ENCODE measurements at places on chromosomes 5 and 9.

- DNase-seq = peak; percentile 29
These were observed 344.2 kb downstream of the SPATA31D1 start for GRCh38 chr9:82332774-82333152.

- DNase-seq = no peak
These were observed 12.1 kb downstream of the PDCL start for GRCh38 chr9:122816163-122816867.

DNA sequence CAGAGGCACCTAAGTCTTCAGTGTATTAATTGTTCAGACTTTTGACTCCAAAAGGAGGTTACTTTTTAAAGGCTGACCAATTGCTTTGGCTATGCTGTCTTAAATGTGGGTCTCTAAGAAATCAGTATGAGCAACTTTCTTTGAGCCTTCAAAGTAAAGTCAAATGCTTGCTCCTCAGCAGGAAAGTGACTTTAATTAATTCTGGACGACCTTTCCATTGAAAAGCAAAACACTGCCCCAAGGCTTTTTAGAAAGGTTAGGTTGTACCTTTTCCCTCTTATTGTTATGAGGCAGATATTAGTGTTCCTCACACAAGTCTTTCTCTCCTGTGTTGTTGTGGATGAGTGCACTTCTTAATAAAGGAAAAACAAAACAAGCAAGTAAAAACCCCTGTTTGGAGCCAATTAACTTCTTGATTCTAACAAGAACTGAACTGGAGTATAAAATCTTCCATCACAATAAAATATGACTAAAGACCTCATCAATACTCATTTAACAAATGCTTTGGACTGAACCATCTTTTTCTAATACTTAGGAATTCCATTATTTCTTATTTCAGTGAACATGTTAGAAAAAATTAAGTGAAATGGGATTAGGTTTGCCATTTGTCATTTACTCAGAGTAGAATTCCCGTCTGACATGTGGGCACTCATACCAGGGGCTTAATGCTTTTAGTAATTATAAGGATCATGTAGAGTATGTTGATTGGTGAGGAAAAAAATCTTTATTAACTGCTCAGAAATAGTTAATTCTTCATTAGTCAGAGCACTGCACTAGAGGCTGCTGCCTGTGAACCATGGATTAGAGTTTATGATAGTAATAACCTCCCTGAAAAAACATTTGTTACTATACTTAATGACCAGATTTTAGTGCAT is 159.1 kb upstream of the ZNF608 start:
- DNase-seq = no peak

DNA sequence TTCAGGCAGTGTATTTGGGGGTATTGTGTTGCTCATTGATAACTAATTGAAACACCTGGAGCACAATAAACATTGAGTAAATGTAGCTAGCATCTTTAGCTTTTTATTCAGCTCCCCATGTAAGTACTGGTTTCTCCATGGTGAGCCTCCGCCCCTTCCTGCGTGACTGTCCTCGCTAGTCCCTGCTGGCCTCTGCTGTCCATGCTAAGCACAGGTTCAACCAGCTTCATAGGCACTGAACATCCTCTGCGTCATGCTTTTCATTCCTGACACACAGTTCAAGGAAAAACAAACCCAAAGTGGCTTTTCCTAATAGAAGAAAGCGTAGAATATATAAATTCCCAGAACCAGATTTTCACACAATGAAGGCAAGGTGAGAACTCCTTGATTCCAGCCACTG is 27.3 kb upstream of the DAP start:
- no peak for DNase-seq

DNA sequence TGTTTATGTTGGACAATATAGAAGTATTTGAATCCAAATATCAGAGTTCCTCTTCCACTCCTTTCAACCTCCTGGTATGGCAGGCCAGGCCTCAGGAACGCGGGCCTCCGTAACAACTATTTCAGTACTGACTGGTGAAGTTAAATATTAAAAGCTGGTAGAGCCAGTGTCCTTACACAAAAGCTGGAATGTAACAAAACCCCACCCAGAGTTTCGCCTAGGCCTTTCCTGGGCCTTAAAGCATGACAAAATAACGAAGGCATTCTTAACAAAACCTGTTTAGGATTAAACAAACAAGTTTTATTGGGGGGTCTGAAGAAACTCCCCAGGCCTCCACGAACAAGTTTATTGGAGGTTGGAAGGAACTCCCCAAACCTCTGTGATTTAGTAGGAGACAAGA is 61.6 kb upstream of the GNE start:
- no peak for DNase-seq

DNA sequence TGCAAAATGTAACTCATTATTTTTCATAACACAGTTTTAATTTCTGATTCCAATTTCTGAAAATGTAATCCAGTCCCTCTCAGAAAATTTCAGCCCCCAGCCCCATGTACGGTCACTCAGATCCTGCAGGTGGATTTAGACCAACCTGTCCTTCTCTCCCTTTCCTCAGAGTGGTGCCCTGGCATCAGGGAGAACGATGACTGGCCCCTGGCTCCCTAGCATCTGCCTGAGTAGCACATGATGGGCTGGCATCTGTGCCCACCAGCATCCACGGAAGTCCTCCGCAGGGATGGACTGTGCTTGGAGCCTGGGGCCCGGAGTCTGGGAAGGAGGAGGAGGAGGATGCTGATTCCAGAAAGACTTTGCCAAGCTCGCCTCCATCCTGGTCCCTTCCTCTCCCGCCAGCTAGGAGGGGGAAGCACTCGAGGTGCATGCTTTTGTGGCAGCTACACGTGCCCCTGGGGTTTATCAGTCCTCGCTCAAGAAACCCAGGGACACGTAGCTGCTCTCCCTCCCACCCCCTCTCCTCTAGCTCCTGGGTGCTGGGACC is 54.4 kb upstream of the RUFY1 start:
- no peak for DNase-seq

Data from ELR (cell line).